NCI-H187 treated with DMSO at 0.1 percent for 48 hours (cell line): ENCODE measurements at places on chromosomes 3 and 15.

GRCh38 chr3:59150039-59150438 is 100.2 kb upstream of the CFAP20DC start:
- DNase-seq = no peak

GRCh38 chr3:83928903-83929302 is 1029.9 kb upstream of the CADM2 start:
- no peak for DNase-seq

- no peak for DNase-seq
These were observed 14.9 kb upstream of the ALCAM start for GRCh38 chr3:105351821-105352220.

GRCh38 chr3:187367561-187368103 is 553 bp upstream of the RTP4 start:
- DNase-seq = no peak

- no peak for DNase-seq
These were observed 47.4 kb downstream of the SCN5A start for GRCh38 chr3:38601956-38602550.

GRCh38 chr3:62095756-62096155 is 277.6 kb downstream of the FEZF2 start:
- no peak for DNase-seq

- DNase-seq = no peak
These were observed 123.1 kb downstream of the DMXL2 start for GRCh38 chr15:51499379-51499976.

GRCh38 chr15:58910456-58910855 is 23.0 kb downstream of the SLTM start:
- DNase-seq = no peak

DNA sequence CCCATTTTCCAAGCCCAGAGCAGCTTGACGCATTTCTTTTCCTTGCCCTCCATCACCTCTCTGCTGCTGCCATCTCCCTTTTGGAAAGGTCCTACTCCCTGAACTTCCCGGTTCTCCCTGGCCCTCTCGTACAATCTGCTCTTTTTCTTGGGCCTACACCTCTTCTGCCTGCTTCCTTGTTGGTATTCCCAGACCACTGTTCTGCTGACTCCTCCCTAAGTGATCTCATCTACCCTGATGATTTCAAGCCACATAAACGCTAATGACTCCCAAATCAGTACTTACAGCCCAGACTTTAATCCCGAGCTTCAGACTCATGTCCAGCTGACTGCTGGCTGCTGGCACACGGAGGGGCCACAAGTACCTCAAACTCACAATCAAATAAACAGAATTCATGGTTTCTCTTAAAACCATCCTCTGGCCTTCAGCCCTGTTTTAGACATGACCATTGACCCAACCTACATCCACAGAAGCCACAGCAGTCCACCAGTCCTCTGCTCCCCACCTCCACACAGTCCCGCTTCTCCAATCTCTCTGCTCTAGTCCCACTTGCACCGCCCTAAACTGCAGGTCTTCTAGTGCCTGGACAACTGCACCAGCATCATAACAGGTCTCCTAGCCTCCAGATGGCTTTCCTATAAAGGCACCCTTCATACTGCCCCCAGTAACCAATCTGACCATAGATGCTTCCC is 57.6 kb downstream of the AAGAB start:
- DNase-seq = no peak

- DNase-seq = no peak
These were observed 24.8 kb upstream of the IQCF2 start for GRCh38 chr3:51836606-51837005.

DNA sequence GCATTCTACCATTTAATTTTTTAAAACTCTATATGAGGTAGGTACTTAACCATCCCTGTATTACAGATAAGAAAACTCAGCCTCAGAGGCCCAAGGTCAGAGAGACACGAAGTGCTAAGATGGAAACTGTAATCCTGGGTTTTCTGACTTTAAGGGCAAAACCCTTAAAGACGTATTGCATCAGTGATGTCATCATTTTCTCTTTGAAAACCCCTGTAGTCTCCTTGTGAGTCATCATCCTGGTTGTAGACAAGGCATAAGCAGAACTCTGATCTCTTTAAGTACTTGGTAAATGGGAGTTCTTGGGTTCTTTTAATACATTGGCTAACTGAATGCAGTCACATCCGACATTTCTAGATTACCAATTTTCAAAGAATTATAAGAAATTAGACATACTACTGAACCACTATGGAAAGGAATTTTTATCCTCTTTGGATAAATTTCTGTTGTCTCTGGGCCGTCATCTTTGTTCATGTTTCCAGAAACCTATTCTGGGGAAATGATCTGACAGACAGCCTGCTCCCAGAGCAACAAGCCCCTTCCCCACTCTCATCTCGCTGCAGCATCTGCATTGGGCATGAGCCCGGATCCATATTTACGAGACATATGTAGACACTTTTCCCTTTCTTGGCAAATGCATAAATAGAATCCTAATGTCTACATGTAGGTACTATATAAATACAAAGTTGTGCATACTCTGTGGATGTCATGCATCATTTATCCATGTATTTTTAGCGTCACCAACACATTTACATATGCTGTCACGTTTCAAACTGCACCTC is 48.7 kb upstream of the MDFIC2 start:
- no peak for DNase-seq

DNA sequence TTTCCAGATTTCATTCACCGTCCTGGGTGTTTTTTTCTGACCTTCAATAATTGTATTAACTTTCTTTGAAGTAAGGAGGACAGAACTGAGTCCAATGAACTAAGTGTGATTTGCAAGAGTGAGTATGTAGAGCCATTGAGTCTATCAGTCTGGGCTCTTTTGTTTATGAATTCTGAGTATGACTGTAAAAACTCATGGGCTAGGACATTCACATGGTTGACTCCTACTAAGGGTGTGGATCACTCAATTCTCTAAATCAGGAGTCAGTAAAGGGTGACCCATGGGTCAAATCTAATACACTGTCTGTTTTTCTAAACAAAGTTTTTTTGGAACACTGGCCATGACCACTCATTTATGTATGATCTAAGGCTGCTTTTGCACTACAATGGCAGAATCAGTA is 269.0 kb downstream of the ZNF385D start:
- DNase-seq = no peak

GRCh38 chr3:133893683-133894352 is 1.9 kb downstream of the RAB6B start:
- DNase-seq = no peak

DNA sequence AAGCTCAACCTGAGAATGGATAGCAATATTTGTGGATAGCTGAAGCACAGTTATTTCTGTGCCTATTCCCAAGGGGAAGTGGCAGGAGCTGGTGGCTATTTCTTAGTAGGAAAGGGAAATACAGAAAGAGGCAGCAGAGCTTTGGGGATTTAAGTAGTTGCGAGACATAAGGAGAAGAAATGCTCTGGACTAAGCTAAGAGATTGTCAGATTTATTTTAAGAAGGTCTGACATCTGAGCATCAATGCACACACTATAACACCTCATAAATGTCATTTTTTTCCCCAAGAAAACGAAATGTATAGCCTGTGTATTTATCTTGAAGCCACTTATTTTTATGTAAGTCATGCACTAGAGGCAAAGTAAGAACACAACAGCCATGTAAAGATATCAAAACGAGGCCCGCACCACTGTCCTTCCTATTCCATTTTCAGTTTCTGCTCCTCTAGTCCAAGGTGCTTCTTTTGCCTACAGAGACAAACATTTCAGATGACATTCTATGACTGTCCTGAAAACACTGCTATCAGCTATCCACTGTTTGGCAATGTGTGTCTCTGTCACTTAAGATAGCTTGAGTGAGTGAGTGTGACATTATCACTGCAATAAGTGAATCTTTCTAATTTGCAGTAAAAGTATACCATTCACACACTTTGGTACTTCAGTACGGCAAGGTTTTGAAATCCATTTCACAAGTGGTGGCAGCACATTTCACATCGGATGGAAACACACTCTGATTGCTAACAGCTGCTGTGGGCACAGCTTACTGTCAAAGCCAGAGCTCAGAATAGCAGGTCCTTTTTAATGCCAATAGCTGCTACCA is 62.7 kb upstream of the ICE2 start:
- DNase-seq = no peak

GRCh38 chr3:114213292-114213626 is 24.1 kb downstream of the ZNF80 start:
- DNase-seq = no peak
